ENCODE measurements at places on chromosomes 13 and 19. TPM values are rescaled to one million over a fixed set of nuclear protein-coding genes. Genes with fewer than 3 reads are reported as not detected.

- DNase-seq = no peak
These were observed 7.2 kb downstream of the ABHD13 start for GRCh38 chr13:108225440-108225839.

Gene ANKLE1
- 0.90 TPM for total RNA-seq

Gene LRFN3
- 4.7 TPM for total RNA-seq

Gene GPR12
- not detected for total RNA-seq

GRCh38 chr19:5561559-5561958 is 6.2 kb downstream of the TINCR start:
- DNase-seq = no peak

Gene ADM5
- total RNA-seq = 0.12 TPM

GRCh38 chr19:8988204-8988603 is 22.0 kb downstream of the MUC16 start:
- no peak for DNase-seq

Gene KLF2
- 4.5 TPM for total RNA-seq

Data from hepatocyte (in vitro differentiated cells).